ENCODE measurements at places on chromosomes 7 and 10.

- DNase-seq, result peak; percentile 30
Measured at GRCh38 chr7:43639858-43640491, 57.1 kb downstream of the STK17A start.

- peak; percentile 51 for DNase-seq
Measured at GRCh38 chr7:47153058-47153457, 428.9 kb downstream of the TNS3 start.

DNA sequence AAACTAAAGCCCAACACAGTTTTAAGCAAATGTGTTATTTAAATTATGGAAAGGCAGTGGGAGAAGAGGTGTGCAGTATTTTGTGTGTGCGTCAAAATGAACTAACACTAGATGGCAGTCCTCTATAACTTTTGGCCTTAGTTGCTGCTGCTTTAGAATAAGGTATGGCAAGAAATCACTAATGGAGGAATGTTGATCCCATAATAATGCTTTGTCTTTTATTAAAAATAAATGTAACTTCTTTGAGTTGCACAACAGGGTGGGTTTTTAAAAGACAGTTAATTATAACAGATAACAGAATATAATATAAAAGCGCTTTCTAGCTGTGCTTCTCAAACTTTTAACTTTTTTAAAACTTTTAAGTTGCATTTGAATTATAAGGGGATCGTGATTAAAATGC lies 56.4 kb downstream of the BBS9 start:
- peak; percentile 62 for DNase-seq

DNA sequence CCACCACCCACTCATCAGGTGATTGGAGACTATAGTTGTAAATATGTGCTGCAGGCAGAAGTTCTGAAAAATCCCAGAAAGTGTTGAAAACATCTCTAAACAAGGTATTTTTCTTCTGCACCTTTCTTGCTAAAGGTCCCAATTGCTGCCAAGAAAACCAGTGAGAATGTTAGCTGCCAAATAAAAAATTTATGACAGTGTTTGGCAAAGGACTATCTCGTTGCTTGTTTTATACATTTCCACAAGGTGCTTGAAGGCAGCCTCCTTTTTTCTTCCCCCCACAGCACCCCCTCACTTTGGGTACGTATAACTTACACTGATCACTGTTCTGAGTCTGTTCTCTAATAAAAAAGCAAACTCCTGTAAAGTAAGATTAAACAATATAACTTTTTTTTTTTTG lies 158.6 kb upstream of the TCF7L2 start:
- DNase-seq, result no peak

- peak; percentile 26 for DNase-seq
Measured at GRCh38 chr7:79789584-79790345, 336.3 kb upstream of the MAGI2 start.

GRCh38 chr7:6501586-6502564 lies 49.4 kb downstream of the GRID2IP start:
- no peak for DNase-seq

DNA sequence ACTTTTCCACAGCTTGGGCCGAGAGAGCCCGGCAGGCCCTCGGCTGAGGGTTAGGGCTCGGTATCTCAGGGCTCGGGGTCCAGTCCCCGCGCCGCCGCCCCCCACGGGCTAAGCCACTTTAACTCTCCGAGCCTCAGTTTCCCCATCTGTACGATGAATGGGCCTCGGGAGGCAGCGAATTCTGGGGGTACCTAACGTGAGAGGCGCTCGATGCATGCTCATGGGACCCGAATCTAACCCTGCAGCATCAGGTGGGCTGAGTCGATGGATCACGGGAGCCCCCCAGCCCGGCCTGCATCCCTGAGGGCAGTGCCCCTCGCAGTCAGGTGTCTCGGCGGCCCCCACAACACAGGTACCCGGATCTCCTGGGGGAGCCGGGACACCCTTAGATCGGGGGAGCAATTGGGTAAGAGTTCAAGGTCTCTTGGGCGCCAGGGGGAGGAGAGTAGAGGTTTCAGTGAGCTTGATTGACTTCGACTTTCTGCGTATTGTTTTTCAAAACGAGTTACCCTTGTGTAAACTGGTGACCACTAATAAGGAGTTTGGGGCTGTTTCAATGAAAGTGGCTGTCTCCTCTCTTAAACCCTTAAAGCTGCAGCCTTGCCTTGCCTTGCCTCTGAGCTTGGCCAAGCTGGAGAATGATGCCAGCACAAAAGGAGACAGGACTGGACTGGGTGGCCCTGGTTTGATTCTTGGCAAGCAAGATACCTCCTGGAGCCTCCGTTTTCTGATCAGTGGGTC lies 631 bp downstream of the POR start:
- no peak for DNase-seq

DNA sequence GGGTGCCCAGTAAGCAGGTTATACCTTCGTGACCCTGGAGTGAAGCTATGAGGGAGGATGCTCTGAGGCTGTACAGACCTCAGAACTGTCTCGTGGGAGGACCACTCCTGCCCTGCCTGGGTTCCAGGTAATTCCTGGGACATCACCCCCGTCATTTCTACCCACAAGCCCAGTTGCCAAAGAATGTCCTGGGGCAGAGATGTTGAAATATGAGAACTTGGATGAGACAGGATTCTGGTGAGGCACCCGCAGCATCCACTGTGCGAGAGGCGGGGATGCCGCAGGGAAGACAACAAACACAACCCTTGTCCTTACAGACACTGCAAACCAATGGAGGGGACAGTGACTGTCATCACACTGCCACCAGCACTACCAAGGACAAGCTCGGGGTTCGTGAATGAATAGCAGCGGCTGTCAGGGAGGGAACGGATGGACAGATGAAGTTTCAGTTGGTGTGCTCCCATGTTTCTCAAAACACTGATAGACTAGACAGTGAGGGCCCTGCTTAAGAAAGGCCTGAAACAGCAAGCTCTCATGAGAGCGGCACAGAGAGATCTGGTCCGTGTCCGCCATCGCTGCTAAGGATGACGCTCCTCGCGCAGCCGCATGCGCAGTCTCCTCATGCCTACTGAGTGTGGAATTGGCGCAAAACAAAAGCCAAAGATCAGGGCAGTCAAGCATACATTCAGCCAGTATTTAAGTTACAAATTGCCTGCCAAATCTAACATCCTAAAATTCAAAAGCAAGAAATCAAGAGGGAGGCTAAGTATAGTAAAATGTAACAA lies 82.0 kb upstream of the RHEB start:
- no peak for DNase-seq

- no peak for DNase-seq
Measured at GRCh38 chr7:44077681-44078091, 4.6 kb downstream of the POLM start.

GRCh38 chr7:133155146-133155545 lies 73.3 kb upstream of the CHCHD3 start:
- no peak for DNase-seq

DNA sequence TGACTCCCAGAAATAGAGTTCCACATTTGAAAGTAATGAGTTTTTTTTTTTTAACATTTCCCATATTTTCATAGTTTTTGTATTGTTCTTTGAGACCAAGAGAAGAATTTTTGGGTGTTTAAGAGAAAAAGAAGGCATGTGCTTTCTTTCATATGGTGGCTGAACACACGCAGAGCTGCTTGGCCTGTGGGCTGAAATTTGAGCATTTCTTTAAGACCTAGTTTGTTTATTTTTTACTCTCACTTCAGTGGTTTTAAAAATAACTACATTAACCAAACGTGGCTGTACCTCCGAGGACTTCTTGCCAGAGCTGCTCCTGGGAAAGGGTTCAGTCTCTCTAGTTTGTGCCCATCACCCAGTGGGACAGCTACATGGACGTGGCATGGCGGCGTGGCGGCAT lies 58.3 kb downstream of the INPP5A start:
- no peak for DNase-seq

GRCh38 chr7:1342090-1342640 lies 109.5 kb downstream of the UNCX start:
- no peak for DNase-seq

DNA sequence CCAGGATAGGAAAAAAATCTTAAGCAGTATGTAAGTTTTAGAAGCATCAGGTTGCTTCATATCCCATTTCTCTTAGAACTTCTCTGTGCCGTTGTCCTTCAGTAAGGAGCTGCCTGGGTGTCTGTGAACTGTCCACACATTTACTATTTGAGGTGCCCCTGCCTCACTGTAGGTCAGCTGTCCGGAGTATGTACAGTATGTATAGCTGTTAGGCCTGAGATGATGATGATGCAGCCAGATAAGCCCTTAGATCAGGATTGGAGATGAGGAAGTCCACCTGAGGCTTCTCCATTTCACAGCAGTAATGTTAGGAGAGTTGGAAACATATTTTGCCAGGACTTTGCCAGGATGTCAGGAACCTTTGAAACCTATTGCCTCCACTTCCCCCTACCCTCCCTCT lies 7.7 kb downstream of the NDUFB2 start:
- DNase-seq, result no peak

DNA sequence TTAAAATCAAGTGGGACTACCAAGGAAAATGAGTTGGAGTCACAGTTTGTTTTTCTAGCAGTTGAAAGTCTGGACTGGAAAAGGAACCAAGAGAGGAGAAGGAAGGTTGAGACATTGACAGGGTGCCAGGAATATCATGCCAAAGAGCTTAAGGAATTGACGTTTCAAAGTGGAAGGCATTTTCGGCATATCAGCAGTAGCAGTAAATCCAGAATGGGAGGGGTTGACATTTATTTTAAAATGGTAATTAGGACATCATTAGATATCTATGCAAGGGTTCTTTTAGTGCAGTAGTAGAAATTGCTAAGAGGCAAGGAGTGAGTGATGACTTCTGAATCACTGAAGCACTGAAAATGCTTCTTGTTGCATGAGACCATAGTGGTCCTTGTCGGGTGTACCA lies 335.9 kb upstream of the PLXDC2 start:
- DNase-seq, result no peak

- no peak for DNase-seq
Measured at GRCh38 chr10:130254662-130255061, 118.5 kb downstream of the GLRX3 start.

GRCh38 chr10:3867454-3868270 lies 82.7 kb upstream of the KLF6 start:
- no peak for DNase-seq

DNA sequence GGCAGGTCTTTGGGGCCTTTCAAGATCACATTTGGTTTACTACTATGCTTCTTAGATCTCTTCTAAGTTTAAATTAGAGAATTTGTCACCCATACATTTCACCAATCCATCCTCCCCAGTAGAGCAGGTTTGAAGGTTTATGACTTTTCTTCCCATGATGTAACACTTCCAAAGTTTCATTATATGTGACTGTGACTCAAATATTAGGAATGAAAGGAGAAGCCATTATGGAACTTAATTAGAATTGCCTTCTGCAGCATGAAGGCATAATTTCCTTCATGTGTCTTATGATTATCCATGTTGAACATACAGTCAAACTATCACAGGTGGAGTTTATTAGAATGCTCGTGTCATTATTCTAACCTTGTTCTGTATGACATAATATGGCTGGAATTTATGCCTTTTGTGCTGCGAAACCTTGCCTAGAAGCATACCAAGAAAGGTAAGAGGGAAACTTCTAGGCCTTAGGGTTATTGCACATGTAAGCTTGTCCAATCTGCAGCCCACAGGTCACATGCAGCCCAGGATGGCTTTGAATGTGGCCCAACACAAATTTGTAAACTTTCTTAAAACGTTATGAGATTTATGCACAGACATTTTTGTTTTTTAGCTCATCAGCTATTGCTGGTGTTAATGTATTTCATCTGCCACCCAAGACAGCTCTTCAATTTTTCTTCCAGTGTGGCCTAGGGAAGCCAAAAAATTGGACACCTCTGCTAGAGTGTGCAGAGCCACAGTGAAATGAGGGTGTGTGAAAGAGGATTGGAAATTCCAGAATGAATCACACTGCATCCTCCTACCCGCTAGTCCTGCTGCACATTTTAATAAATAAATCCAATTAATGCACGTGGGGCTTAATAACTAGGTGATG lies 133.6 kb downstream of the TMEM26 start:
- no peak for DNase-seq

DNA sequence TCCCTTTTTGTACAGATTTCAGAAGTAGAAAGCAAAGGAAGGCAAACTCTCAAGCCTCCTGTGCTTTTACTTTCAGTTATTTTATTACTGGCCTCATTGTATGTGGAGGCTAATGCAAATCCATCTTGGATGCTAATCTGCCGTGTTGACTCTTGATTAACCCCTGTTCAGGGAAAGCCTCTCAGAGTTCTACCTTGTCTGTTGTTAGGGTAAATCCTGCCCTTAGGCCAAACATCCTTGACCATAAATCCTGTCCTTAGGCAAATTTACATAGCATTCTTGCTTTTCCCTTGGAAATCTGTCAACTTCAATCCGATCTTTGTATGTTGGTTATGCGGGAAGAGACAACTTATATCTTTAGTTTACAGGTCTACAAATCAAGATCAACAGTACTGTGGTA lies 709.9 kb upstream of the LRRTM3 start:
- no peak for DNase-seq

- no peak for DNase-seq
Measured at GRCh38 chr7:28893888-28894287, 64.2 kb downstream of the TRIL start.

DNA sequence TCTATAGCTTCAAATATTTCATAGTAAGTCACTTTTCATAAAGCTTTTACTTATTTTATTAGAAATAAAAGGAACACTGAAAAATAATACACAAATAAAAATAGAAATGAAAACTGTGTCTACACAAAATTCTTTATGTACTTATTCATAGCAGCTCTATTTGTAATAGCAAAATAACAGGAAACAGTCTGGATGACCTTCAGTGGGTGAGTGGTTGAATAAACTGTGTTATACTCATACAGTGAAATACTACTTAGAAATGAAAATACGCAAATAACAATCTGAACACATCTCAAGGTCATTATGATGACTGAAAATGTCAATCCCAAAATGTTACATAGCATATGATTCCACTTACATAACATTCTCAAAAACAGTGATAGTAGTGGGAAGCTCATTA lies 138.7 kb upstream of the PCLO start:
- DNase-seq, result no peak

GRCh38 chr7:151399906-151400305 lies 9.9 kb downstream of the WDR86 start:
- no peak for DNase-seq

- DNase-seq, result peak; percentile 63
Measured at GRCh38 chr10:42962110-42962901, 114.6 kb upstream of the RET start.

- peak; percentile 8 for DNase-seq
Measured at GRCh38 chr7:14899030-14899429, 3.5 kb downstream of the DGKB start.

DNA sequence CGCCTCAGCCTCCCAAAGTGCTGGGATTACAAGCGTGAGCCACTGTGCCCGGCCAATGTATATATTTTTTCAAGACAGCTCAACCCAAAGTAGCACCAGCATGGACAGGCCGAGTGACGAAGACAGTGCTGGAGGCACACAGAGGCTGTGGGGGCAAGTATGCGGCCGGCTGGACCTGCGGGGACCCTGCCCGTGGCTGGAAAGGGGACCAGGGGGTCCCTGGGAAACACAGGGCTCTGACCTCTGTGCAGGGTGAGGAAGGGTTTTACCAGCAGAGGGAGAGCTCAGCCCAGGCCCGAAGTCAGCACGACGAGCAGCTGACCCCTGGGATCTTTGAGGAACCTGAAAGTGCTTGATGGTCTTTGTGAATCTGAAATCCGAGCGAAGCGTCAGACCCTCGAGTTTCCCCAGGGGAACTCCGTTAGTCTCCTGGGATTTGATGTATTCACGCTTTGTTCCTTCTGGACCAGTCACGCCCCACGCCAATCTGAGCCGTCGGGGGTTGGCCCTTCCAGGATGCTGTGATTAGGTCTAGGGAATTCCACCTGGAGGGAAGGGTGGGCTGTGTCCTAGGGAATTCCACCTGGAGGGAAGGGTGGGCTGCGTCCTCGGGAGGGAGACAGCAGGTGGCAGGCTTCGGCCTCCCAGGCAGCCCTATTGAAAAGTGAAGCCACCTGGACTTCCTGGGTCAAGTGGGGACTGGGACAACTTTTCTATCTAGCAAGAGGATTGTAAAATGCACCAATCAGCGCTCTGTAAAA lies 10.9 kb upstream of the ZFAND2A start:
- no peak for DNase-seq

Measured in hindlimb muscle (tissue), 1 donor.